Stimulated activated CD4-positive, alpha-beta T cell treated with anti-CD3 and anti-CD28 coated beads, TNF-alpha, amount 100 ng/mL, for 1 hour (primary cell): ENCODE measurements at places on chromosomes 3 and 15.

DNA sequence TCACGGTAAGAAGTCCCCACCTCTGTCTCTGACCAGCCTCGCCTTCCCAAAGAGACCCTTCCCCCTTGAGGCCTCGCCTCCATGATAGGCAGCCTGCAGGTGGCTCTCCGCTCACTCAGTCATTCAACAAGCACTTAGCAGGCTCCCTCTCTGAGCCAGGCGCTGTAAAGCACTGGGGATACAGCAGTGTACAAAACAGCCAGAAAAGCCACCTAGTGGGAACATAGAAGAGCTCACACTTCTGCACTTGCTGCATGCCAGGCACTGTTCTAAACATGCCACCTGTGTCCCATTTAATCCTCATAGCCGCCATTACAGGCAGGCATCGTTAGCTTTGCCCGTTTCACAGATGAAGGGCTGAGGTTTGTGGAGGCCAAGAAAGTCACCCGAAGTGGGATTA is 56.0 kb downstream of the SEMA3G start:
- no peak for DNase-seq

DNA sequence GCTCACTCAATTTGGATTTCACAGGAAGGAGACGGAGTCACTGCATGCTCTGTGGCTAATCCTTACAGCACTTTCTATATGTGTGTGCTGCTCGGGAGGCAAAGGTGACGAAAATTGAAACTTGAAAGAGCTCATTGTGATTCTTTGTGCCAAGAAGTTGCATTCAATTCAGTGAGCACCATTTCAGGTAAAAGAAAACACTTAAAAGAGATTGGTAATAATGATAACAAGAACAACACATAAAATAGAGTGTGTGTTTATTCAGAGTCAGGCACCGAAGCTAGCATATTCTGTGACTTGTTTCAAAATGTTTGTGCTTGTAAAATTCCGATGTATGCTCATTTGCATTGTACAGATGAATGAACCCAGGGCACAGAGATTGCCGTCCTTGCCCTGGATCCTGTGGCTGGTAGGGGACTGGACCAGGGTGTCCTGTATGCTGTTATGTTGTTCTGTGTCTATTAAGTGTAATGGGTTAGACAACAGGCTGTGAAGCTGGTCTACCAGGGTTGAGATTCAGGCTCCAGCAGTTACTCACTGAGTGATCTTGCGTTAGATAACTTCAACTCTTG is 193.3 kb upstream of the PROK2 start:
- no peak for DNase-seq

- DNase-seq: no peak
These were observed 165.1 kb upstream of the UBE2E1 start for GRCh38 chr3:23640471-23641146.

GRCh38 chr3:113153499-113154107 is 57.8 kb upstream of the BOC start:
- DNase-seq: no peak

GRCh38 chr3:127484601-127485388 is 105.7 kb downstream of the TPRA1 start:
- no peak for DNase-seq

- DNase-seq: no peak
These were observed 417.1 kb upstream of the ARHGEF26 start for GRCh38 chr3:153704115-153704514.
